ENCODE measurements at places on chromosomes 16 and 17.

- DNase-seq: no peak
Observed at GRCh38 chr16:10817963-10818941, at the start of gene TVP23A. TVP23A (minus strand) TSS chr16:10818794; CDS start chr16:10818493, 301 bp downstream.

- no peak for DNase-seq
Observed at GRCh38 chr16:87855852-87856715, 13.2 kb downstream of the SLC7A5 start.

DNA sequence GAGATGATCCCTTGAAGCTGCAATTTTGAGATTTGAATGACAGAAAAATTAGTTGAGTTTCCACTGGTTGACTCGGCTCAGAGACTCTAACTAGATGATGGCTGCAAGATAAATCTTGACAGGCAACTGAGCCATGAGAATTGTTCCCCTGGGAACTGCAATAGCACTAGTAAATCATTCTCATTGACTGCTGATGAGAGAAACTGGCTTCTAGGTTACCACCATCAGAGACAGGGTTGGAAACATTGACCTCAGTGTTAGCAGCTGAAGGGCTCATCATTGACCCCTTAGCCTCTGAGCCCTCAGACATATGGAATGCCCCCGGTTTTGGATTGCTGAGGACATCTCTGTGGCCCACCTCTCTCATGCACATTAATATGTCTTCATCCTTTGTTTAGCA lies 125.4 kb upstream of the COX10 start:
- DNase-seq: no peak

DNA sequence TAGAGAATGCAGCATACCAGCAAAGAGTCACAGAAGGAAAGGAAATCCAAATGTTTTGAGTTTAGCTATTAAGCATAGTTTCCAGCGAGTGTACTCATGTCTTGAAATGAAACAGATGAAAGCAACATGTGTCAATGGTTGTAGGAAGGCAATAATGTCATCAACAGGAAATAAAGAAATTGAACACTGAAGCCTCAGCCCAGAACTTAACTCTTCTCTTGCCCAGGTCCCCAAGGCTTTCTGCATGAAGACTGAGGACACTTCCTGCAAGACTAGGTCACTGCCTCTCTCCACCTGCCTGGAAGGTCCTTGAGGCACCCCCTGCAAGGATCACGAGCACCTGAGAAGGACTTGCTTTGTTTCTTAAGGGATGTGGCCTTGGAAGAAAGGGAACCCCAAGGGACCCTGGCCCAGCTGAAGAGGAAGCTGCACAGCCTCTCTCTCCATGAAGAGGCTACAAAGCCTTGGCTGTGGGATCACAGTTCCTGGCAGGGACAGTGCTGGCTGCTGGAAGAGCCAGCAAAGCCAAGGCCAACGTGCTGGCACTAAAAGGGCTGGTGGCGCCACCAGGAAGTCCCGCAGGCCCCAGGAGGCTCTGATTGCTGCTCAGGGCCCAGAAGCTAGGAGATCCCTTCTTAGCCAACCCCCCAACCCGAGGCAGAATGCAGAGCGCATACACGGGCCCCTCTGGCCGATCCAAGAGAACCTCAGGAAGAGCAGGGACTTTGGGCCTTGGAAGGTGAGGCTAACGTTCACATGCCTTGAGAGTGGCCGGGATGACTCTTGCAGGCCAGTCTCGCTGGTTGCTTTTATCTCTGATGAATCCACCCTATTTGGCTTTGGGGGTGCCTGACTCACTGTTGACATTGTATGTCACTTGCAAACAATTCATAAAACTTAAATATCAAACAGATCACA lies 23.4 kb upstream of the AXIN2 start:
- DNase-seq: no peak

- no peak for DNase-seq
Observed at GRCh38 chr17:52181782-52182181, 23.3 kb upstream of the CA10 start.

DNA sequence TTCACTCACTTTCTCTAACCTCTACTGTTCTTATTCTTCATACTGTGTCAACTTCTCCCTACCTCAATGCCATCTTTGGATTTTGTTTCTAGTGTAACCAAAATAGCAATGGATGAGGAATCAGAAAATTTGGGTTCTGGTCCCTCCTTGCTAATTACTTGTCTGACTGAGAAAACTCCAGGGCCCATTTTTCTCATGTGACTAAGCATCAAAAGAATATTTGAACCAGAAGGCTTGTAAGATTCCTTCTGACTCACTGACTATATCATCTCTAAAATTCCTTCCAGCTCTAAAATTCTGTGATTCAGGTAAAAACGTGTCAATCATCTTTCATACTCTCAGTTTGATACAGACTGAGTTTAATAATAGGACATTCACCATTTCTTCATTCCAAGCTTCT lies 57.9 kb downstream of the BRIP1 start:
- no peak for DNase-seq

GRCh38 chr16:88057656-88058055 lies 106.4 kb downstream of the BANP start:
- DNase-seq: no peak

DNA sequence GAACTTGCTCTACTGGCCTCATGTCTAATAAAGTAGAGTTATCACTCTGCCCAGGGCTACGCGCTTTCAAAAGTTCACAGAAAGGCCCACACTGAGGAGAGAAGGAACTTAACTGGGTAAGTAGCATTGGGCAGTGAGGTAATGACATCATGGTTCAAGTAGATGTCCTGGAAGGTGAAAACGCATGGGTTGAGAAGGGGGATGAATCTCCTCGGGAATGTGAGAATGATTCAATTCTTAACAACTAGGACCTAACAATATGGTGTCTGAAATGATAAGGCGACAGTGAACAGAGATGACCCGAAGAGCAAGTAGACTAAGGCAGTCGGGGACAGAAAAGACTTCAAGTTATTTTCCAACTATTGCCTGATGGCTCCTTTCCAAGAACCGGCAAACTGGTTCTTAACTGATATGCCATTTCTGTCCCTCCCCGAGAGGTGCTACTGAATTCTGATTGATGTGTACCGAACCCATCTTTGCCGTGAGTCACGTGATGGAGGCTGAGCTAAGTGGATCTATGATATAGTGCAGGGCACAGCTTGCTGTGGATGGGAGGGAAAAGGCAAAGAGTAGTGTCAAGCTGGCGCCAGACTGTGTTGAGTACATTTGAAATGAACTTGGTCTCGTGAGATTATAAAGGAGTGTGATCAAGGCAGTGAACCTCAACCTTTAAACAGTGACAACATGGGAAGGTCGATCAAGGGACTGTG lies 44.1 kb downstream of the MARCHF10 start:
- DNase-seq: no peak

GRCh38 chr16:64478252-64478906 lies 643.5 kb downstream of the CDH11 start:
- no peak for DNase-seq
